ENCODE measurements at places on chromosomes 16 and 17. TPM values are rescaled to one million over a fixed set of nuclear protein-coding genes. Genes with fewer than 3 reads are reported as not detected.

RGS11 gene
- total RNA-seq, result 4.6 TPM

TNFRSF17 gene
- total RNA-seq, result not detected

GNAO1 gene
- total RNA-seq, result 10.3 TPM

SLC47A1 gene
- total RNA-seq, result not detected

SP6 gene
- total RNA-seq, result not detected

KRTAP2-3 gene
- not detected for total RNA-seq

PRSS33 gene
- total RNA-seq, result not detected

RRN3 gene
- total RNA-seq, result 24.1 TPM

TMEM235 gene
- not detected for total RNA-seq

MYH1 gene
- total RNA-seq, result not detected

PABPN1L gene
- not detected for total RNA-seq

ENPP7 gene
- total RNA-seq, result not detected

ARHGDIA gene
- 75.5 TPM for total RNA-seq

CES4A gene
- total RNA-seq, result 7.0 TPM

SMIM22 gene
- 732 TPM for total RNA-seq

Measured in stomach (tissue), 19 donors.